HFFc6 (cell line): ENCODE measurements at places on chromosomes 16 and 17.

GRCh38 chr17:7747635-7748071 is 30.1 kb downstream of the DNAH2 start:
- DNase-seq: peak; percentile 27

- no peak for DNase-seq
These were observed 23.9 kb upstream of the CLEC3A start for GRCh38 chr16:77998350-77999023.

- DNase-seq: no peak
These were observed 4.2 kb downstream of the MLLT6 start for GRCh38 chr17:38709104-38709820.

DNA sequence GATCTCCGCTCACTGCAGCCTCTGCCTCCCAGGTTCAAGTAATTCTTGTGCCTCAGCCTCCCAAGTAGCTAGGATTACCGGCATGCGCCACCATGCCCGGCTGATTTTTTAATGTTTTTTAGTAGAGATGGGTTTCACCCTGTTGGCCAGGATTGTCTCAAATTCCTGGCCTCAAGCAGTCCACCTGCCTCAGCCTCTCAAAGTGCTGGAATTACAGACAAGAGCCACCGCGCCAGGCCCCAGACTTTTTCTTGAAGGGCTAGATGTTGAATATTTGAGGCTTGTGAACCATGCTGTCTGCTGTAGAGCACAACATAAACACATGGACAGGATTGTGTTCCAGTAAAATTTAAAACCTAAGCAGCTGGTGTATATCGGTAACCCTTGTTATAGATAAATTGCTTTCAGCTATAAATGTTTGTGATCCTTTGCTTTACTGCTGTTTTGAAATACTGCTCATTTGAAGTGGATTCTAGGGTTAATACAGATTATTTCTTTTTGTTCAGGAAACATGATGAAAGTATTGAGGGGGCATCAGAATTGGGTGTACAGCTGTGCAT is 12.4 kb downstream of the WSB1 start:
- DNase-seq: no peak

- peak; percentile 92 for DNase-seq
These were observed 3.6 kb downstream of the CDC42EP4 start for GRCh38 chr17:73308017-73308823.

DNA sequence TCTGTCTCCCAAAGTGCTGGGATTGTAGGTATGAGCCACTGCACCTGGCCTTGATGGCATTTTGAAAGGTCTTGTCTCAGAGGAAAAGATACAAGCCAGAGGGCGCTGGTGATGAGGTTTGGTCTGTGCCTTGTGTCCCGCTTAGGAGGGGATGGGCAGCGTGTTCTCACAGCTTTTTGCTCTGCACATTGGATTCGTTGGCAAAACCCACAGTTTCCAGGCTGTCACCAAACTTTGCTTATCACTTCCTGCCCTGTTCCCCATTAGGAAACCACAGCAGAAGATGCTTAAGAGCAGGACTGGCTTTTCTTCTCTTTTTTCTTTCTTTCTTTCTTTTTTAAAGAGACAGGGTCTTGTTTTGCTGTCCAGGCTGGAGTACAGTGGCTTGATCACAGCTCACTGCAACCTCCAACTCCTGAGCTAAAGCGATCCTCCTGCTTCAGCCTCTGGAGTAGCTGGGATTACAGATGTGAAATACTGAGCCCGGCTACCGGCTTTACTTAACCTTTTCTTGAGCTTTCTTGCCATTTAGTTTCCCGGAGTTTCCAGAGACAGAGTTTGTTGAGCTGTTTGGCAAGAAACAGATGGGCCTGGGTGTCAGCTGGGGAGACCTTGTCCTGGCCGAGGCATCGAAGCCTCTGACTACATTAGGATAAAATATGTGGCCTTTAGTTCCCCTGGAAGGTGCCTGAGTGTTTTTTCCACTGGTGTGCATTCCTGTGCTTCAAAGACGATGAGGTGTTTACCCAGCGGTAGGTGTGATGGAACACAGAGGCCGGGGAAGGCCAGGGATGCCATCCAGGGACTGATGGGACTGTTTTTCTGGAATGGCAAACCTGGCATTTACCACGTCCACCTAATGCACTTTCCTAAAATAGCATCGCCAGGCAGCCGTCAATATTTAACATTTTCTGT is 112.9 kb downstream of the ABCC1 start:
- DNase-seq: no peak
